Activated naive CD4-positive, alpha-beta T cell treated with anti-CD3 and anti-CD28 coated beads, Interleukin-2, amount 10 ng/mL, durations not matched to agents 7 days and 5 days (primary cell): ENCODE measurements at places on chromosomes 5 and 9.

- DNase-seq, result no peak
Measured at GRCh38 chr5:6216471-6217075, 161.8 kb downstream of the MED10 start.

GRCh38 chr5:132183723-132184122, 43.9 kb downstream of the P4HA2 start:
- DNase-seq, result no peak

- DNase-seq, result no peak
Measured at GRCh38 chr5:28917631-28918030, 1879.2 kb upstream of the CDH9 start.

- no peak for DNase-seq
Measured at GRCh38 chr5:74017786-74018211, 391.8 kb downstream of the ARHGEF28 start.

GRCh38 chr5:140302786-140303639, at the start of gene PFDN1:
Gene PFDN1, minus strand, starts transcription at chr5:140303101. Its CDS starts 28 bp downstream, at chr5:140303073.
- peak; percentile 95 for DNase-seq

DNA sequence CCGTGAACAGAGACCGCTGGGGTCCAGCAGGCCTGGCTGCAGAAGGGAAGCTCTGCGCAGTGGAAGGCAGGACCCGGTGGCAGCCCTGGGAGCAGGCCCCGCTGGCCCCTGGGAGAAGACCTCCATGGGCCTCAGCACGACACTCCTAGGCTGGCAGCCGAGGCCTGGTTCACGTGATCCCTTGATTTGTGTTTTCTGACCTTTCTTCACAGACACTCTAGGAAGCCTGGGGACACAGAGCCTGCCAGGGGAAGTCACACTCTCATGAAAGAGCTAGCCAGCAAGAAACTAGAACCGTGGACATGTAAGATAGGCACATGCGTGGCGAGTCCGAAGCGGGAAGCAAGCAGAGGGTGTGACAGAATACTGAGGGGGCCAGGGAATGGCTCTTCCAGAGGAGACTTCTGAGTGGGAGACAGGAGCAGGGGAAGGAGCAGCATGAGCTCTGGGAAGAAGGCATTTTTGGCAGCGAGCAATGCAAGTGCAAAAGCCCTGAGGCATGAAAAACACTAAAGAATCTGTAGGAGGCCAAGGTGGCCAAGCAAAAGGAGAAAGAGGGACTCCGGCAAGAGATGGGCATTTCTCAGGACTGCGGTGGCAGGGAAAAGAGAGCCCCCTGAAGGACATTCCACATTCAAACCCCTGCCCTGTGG, 26.6 kb upstream of the IL17B start:
- no peak for DNase-seq

- DNase-seq, result no peak
Measured at GRCh38 chr5:161134956-161135355, 282.9 kb upstream of the ATP10B start.

- no peak for DNase-seq
Measured at GRCh38 chr5:71481441-71481840, 26.0 kb downstream of the BDP1 start.

- no peak for DNase-seq
Measured at GRCh38 chr9:4566806-4567205, 76.5 kb downstream of the SLC1A1 start.

DNA sequence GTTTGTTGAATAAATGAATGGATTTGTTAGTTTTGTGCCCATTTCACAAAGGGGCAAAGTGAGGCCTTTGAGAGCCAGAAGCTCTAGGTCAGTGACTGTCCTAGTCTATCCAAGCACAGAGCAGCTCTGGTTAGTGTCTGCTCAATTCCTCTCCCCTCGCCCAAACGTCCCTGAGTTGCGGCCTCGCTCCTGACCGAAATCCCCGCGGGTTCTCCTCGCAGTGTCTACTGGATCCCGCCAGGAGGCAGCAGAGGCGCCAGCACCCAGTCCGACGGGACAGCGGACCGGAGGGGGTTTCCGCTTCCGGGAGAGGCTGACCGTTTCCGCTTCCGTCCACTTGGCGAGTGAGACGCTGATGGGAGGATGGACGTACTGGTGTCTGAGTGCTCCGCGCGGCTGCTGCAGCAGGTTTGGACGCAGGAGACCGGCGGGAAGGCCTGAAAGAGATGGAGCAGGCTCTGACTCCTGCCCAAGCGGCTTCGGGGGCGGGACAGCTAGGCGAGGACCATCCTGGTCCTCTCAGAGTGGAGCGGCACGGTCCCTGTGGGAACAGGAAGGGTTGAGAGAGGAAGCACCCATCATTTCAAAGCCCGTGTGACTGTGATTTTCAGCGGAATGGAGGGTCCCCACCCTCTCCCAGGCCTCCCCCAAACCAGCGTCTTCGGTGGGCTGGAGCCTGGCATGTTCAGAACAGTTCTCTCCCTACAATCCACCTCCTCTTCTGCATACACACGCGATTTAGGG, at the start of gene RARS1:
Gene RARS1 (plus strand): TSS at position 336 of the 744 bp plus-strand sequence. CDS start 28 bp downstream, at position 364.
- peak; percentile 95 for DNase-seq

DNA sequence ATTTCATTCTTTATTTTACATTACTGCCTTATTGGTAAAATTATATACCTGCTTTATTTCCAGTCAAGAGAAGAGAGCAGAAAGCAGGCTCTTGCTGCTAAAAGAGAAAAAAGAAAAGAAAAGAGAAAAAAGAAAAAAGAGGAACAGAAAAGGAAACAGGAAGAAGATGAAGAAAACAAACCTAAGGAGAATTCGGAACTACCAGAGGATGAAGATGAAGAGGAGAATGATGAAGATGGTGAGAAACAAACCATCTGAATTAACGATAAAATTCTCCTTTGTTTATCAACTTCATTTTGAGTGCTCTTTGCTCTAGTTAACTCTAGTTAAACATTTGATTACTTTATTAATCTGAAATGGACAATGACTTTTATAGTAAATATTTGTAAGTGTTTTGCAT, 23.5 kb upstream of the EIF4EBP3 start:
- DNase-seq, result no peak

- no peak for DNase-seq
Measured at GRCh38 chr9:115068031-115068430, 49.9 kb downstream of the TNC start.

GRCh38 chr9:87570000-87570908, 72.6 kb downstream of the DAPK1 start:
- no peak for DNase-seq

DNA sequence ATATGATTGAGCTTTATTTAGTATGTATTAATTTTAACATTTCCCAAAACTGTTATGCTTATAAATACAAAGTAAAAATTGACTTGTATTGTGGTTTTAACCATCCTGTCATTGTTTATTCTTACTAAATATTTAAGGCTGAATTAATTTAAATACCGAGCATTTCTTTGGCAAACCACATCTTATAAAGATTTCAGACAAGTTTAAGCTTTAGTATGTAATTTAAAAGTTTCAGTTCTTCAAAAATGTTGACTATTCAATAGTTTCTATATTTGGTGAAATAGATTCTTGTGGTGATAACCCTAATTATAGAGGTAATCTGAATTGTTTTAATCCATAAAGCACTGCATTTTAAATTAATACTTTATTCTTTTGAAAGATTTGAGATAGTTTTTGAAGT, 65.5 kb downstream of the CCNH start:
- DNase-seq, result no peak

DNA sequence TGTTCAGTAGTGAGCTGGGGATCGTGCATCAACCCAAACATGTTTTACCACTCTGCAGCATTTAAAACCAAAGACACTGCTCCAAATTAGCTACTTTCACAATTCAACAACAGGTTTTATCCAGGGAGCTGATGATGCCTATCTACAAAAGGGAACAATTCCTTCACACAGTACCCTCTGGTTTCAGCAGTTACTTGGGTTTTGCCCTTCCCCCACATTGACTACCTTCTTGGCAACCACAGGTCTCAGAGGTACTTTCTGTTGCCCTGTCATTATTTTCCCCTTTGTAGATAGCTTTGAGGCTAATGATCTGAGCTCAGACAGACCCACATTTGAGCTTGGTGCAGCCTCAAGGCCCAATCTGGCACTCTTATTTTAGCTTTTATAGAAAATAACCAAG, 96.1 kb downstream of the WDR41 start:
- no peak for DNase-seq

DNA sequence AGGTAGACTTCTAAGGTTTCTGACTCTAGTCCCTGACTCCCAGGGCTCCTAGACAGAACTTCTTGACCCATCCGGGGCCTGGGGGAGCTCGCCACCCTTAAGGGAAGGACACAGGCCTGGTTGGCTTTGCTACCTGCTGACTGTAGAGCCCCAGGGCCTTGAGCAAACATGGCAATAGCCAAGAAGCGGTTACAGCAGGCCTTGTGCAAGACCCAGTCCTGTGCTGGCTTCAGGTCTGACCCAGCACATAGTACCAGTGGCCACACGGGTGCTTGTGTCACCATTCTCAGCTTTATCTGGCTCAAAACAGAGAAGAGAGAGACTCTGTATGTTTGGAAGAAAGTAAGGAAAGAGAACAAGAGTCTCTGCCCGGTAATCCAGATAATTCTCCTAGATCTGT, 41.8 kb downstream of the AP3B1 start:
- no peak for DNase-seq

- no peak for DNase-seq
Measured at GRCh38 chr5:1804001-1804690, 2.9 kb downstream of the NDUFS6 start.

DNA sequence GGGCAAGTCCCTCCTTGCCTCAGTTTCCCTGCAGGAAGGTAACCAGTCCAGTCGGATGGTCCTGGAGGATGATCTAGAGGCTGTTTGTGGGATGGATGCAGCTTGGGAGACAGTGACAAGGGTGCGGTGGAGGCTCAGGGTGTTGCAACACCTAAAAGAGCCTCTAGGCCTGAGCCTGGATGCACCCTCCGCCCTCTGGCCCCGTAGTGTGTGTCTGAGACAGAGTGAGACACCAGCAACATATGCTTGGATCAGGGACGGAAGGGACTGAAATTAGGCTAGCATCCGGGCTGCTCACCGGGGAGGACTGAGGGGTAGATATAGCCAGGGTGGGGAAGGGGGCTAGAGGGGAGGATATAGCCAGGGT, 1.1 kb downstream of the CRAT start:
- peak; percentile 48 for DNase-seq

DNA sequence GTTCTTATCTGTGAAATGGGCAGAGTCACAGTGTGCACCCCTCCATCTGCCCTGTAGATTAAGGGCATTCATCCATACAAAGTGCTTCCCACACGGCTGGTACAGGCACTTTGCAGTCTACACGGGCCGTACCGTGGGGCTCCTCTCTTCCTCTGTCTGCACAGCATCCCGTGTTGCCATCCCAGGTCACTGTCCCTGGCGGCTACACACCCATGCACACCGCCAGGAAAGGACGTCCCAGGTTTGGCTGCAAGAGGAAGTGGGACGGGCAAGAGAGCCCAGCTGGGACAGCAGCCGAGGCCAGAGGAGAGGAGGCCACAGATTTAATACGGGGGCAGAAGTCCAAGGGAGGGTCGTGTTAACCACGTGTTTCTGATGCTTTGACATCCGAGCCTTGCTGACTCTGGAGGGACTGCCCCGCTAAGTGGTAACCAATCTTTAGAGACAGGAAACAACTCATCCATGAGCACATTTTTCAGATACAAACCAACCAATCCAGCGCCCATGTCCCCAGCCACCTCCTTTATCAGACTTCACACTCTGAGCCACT, 120.0 kb downstream of the ZNF354C start:
- no peak for DNase-seq

DNA sequence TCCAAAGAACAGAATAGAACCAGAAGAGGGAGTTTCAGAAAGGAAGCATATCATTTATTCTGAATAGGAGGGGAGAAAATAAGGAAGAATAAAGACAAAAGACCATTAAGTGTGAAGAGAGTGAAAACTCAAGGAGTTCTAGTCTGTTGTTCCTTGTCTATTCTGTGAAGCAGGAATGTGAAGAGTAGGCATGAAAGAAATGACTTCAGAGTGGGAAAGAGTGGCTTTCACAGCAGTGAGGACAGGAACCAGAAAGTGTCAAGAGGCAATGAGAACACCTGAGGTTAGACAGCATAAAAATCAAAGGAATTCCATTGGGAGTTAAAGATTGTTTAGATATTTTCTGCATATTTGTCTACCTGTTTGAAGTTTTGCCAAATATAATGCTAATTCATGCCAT, 768.8 kb upstream of the GRAMD2B start:
- DNase-seq, result no peak

- DNase-seq, result no peak
Measured at GRCh38 chr9:137482094-137482781, 23.1 kb upstream of the NSMF start.
